Midbrain (tissue), 1 donor: ENCODE measurements at places on chromosomes 1 and 21.

- DNase-seq = no peak
Observed at GRCh38 chr1:230215529-230215928, 148.5 kb downstream of the GALNT2 start.

GRCh38 chr1:247448107-247448791 lies 9.7 kb downstream of the OR2B11 start:
- DNase-seq = peak; percentile 48

DNA sequence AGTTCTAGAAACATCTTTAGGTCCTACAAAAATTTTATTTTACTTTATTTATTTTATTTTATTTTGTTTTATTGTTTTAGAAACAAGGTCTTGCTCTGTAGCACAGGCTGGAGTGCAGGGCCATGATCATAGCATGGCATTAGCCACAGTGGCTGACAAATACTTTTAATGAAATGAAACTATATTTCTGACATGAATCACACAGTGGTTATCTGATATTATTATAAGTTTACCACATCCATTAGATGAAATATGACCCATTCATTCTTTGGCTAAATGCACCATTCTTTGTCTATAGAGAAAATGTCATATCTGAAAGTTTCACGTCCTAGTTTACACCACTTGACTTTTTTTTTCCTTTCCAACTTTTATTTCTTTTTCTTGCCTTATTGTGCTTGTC lies 613.4 kb upstream of the ADAMTS5 start:
- no peak for DNase-seq

- DNase-seq = no peak
Observed at GRCh38 chr1:109959974-109960744, 24.4 kb upstream of the AHCYL1 start.

GRCh38 chr1:153470707-153471106 lies 10.3 kb upstream of the S100A7 start:
- no peak for DNase-seq

- DNase-seq = no peak
Observed at GRCh38 chr1:29271724-29272123, 35.4 kb downstream of the PTPRU start.

DNA sequence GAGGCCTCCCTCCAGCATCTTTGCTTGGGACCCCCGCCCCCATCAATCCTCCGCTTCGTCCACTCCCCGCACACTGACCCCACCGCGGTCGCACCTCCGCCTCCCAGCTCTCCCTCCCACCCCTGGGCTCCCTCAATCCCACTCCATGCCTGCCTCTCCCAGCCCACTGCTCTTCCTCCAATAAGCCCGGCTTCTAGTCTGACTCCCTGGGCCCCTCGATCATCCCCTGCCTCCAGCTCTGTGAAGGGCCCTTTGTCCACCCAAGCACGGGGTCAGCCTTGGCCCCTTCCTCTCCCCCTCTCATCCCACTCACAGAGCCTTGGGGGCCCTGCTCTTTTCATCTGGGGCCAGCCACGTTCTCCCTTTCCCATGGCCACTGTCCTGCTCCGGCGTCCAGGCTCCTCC lies 1.5 kb upstream of the TMEM200B start:
- no peak for DNase-seq

DNA sequence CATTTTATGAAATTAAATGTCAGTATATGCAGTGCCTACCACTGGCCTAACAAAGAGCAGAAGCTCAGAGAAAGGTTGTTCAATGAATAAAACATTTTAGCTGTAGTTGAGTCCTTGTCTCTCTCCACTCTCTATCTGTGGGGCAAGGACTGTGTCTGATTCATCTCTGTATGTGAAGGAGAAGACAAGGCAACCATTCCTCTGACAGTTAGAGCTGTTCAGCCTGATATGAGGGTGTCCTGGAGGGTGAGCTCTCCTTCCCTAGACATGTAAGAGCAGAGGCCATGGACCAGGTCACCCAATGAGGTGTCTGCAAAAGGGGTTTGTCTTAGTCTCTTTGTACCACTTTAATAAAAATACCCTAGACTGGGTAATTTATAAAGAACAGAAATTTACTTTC lies 4.5 kb upstream of the PDZK1IP1 start:
- DNase-seq = no peak

GRCh38 chr21:38037416-38037815 lies 121.2 kb upstream of the KCNJ6 start:
- no peak for DNase-seq

DNA sequence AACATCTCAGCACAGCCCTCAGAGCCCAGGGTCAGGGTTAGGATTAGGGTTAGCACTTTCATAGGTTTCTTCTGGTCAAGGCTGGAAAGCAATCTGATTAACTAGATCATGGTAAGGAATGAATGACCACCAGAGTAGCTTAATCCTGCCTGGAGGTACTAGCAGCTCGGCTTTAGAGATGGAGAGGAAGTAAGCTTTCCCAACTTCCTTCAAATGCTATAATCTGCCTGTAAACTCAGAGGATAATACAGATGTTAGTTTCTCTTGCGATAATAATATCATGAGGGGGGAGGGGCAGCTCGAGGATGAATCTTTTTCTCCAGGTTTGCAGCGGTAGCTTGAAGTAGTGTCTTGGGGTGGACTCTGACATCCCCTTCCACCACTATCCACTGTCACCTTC lies 194.9 kb downstream of the HIVEP3 start:
- no peak for DNase-seq

DNA sequence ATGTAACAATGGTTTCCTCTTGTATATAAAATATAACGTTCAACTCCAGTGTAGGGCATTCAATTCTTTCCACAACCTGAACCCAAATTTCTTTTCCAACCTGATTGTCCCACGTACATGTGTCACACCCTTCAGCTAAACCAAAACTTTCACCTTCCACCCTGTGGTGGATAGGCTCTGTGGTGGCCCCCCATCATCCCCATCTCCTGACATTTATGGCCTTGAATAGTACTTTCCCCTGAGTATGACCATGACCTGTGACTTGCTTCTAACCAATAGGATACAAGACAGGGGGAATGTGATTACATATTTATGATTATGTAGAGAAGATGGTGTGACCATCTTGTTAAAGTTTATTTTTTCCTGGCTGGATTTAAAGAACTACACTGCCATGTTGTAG lies 377.0 kb downstream of the PTPRC start:
- DNase-seq = no peak

- DNase-seq = no peak
Observed at GRCh38 chr1:94332516-94332915, 85.7 kb upstream of the ABCD3 start.

DNA sequence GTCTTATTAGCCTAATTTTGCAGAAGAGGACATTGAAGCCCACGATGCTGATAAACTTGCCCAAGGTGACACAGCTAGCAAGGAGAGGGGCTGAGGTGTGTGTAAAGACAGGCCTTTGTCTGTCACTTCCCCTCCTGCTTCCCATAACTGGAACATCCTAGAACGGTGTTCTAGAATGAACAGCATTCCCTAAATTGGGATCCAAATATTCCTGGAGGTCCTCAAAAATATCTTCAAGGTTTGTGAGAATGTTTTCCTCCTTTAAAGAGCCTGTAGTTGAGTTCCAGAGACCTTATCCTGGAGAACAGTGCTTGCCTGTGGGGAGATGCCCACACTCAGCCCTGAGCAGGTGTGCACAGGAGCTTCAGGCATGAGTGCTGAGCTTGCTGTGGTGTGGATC lies 41.5 kb upstream of the SAMD13 start:
- DNase-seq = no peak

DNA sequence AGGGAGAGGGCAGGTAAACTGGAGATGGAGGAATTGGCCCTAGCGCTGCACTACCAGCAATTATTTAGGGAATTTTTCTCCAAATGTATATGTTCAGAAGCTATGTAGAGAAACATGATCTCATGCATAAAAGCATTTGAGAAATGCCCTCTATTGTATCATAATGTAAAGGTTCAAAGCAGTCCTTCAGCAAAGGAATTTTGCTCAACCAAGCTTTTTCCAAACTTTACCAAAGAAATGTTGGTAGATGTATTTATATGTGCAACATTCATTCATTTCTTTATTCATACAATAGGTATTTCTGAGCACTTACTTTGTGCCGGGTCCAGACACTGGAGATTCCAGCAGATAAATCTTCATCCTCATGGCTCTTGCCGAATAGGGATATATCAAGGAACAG lies 64.4 kb downstream of the XCL1 start:
- DNase-seq = no peak

- DNase-seq = no peak
Observed at GRCh38 chr1:17369466-17369865, 2.5 kb upstream of the PADI6 start.

DNA sequence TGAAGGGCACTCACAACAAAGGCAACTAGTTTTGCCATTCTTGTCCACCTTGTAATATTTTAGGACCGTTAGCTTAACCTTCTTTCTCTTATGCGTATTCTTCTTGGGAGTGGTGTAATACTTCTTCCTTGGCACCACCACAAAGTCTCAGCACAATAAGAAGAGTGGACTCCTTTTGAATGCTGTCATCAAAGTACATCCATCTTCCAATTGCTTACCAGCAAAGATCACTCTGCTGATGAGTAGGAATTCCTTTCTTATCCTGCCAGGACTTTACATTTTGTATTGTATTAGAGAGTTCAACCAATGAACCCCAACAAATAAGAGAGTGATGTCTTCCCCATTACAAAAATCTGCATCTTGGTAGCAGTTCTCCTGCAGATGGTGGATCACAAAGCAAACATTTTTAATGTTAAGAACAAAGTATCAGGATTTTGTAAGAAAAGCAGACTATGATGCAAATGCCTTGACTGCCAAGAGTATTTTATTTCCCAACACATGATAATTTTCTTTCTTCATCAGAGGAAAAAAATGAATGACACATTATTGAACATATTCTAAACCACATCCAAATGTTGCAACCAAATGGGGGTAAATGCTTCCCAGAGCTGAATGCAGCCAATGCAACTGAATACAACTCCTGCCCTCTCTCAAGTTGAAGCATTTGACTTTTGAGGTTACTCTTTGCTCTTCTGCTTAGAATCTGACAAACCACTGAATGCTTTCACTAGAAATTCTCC lies 5.1 kb upstream of the ARNT start:
- no peak for DNase-seq

DNA sequence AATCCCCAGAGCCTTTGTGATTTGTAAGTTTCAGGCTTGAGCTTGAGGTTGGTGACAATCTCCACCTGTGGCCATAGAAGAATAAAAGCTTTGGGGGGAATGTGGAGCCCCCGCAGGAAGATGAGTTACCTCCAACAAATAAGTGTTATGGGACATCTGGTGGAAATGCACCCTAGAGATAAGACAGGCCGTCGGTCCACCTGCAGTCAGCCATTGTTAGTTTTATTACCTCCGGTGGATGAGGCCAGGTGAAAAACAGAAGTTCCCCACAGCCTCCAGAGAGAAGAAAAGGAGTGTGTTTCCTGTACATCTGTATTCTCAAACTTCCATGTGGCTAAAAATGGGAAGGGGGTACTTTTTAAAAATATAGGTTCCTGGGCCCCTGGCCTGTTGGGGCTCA lies 137.4 kb downstream of the KAZN start:
- no peak for DNase-seq

- DNase-seq = no peak
Observed at GRCh38 chr1:160127865-160128523, 12.4 kb downstream of the ATP1A2 start.

GRCh38 chr21:30800605-30801004 lies 12.5 kb downstream of the KRTAP8-1 start:
- no peak for DNase-seq

DNA sequence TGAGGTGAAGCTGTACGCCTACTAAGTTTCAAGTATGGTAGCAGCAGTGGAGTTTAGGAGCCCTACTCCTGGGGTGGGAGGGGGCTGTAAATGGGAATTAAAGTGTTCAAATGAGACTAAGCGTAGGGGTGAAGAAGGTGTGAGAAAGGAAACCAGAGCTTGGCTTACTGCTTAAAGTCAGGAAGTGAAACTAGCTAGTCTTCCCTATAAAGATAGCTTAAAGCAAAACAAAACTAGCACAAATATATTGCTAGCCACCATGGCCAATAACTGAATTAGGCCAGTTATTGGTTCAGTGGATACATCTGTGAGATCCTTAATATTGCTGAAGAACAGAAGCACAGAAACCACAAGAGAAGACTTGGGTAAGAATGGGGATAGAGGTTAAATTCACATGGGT lies 492.2 kb upstream of the PKN2 start:
- DNase-seq = no peak

DNA sequence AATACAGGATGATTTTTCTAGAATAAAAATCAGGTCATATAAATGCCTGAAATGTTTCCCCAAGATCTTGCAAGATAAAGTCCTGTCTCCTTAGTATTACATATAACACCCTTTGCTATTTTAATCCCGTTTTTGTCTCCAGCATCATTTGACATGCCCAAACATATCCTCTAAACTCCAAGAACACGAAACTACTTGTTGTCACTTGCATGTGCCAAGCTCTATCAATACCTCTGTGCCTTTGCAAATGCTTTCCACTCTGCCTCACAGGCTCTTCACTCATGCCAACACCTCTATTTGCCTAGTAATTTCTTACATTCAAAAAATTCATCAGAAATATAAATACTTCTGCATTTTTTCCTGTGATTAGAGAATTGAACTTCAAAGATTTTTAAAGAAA lies 37.9 kb downstream of the LRRIQ3 start:
- DNase-seq = no peak

- DNase-seq = no peak
Observed at GRCh38 chr1:183592733-183593132, 2.5 kb upstream of the NCF2 start.

- DNase-seq = no peak
Observed at GRCh38 chr1:219177363-219177762, 3.7 kb downstream of the LYPLAL1 start.

DNA sequence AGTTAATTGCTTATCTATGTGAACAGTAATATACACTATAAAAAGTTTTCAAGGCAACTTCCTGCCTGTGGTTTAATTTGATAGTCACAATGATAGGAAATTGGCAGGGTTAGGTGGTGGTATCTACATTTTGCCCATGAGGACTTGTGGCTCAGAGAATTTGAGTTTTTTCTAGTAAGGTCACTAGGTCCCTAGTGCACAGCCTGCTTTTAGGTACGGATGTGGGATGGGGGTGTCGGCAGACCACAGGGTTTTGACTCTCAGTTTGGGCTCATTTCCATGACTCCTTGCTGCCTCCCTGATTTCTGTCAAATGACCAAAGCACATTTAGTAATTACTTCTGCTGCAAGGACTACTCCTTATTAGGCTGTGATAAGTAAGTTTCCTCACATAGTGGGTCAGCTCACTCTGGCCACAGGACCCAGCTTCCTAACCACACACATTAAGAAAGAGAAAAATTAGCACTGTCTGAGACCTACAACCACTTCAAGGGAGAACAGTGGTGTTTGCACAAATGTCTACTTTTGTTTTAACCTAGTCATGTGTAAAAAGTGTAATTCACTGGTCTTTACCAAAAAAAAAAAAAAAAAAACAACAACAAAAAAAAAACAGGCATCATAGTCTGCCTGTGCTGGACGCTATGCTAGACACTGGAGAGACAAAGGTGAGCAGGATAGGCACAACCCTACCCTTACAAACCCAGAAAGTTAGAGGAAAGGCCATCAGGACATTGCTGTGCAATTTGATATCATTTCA lies 43.7 kb downstream of the MRPL39 start:
- DNase-seq = no peak

- DNase-seq = no peak
Observed at GRCh38 chr1:180623579-180624347, 8.1 kb upstream of the XPR1 start.
